NCI-H460 (cell line): ENCODE measurements at places on chromosomes 12 and 14. TPM values are rescaled to one million over a fixed set of nuclear protein-coding genes. Genes with fewer than 3 reads are reported as not detected.
A peak's percentile ranks its signal among the peaks of the same experiment; 100 is the strongest.

The USP44 gene
- 0.09 TPM in 1 of 2 replicates, not detected in the other for total RNA-seq

The NABP2 gene
- total RNA-seq = 66.3 and 72.3 TPM in 2 replicates

The RDH5 gene
- 2.4 and 3.0 TPM in 2 replicates for total RNA-seq

The CAPS2 gene
- total RNA-seq = 12.4 and 15.7 TPM in 2 replicates

The LALBA gene
- not detected in 2 replicates for total RNA-seq

The DEGS2 gene
- 0.54 TPM in 1 of 2 replicates, not detected in the other for total RNA-seq

The ERC1 gene
- 12.5 and 12.7 TPM in 2 replicates for total RNA-seq

DNA sequence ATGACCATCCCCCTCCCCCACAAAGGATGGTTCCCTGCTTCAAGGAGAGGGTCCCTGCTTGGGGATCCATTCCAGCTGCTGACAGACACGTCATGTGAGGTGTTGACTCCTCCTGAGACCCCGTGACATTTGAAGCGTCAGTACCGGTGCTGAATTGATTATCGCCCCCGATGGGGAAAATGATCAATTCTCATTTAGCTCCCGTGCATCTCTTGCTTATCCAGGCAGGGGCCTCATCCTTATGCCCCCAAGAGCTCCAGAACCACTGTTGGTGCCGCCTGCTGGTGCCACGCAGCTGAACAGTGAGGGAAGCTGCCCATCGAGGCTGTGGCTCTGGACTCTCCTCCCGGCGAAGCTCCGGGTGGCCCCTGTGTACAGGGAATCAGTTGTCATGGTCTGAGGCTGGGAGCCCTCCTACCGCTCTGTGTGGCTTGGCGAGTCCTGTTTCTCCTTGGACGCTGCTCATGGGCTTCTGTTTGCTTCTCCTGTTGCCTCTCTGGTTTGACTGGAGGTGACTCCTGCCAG, 4.6 kb downstream of the KIF26A start:
- DNase-seq = no peak

DNA sequence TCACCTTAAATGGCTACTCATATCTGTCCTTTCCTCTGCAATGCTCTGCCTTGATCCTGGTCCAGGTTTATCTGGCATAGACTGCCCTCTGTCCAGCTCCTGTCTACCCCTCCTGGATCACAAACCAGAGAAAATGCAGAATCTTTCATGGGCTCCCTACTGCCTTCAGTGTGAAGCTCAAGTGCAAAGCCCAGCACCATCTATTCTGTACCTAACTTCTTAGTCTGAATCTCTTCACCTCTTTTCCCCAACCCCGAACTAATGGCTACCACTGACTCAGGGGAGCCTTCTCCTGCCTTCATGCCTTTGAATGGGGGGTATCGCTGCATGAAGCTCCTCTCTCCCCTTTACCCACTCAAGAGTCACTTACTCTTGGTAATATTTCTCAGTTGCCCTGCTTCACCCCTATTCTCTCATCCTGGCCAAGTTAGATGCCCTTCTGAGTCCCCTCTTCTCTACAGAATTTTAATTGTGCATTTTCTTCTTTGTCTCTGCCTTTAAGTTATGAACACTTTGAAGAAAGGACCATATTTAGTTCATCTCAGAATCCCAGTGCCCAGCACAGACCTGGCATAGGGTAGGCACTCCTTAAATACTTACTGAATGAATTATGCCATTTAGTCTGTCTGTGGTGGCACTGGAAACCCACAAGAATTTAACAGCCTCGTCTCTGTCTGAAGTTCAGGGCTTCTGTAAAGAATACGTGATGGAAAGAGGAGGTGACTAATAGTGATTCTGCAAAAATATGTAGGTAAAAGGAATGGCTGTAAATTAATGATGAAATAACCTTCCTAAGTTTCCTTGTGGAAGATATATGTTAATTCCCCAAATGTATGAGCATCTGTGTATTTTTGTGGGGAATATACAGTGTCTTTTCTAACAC, 191.3 kb upstream of the AMIGO2 start:
- DNase-seq = peak; percentile 90

- DNase-seq = no peak
These were observed 38.6 kb upstream of the METAP2 start for GRCh38 chr12:95435355-95435754.

- no peak for DNase-seq
These were observed 12.0 kb downstream of the NGDN start for GRCh38 chr14:23481362-23481970.

GRCh38 chr14:22007363-22007762, 333.7 kb upstream of the OR4E1 start:
- no peak for DNase-seq

DNA sequence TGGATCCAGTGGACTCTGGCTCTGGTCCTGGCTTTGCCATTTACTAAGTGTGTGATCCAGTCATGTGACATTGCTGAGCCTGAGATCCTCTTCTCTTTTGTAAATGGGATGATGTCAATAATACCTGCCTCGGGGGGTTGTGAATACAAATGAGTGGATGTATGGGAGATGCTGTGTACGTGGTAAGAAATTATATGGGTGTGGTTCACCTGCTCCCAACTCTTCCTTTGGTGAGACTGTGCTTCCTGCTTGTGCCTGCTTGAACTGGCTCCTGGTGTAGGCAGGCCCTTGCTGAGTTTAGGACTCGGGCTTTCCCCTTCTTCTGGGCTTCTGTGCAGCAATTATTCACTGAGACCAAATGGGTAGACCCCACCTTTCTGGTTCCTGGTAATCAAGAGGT, 189.5 kb upstream of the FRMD6 start:
- no peak for DNase-seq

DNA sequence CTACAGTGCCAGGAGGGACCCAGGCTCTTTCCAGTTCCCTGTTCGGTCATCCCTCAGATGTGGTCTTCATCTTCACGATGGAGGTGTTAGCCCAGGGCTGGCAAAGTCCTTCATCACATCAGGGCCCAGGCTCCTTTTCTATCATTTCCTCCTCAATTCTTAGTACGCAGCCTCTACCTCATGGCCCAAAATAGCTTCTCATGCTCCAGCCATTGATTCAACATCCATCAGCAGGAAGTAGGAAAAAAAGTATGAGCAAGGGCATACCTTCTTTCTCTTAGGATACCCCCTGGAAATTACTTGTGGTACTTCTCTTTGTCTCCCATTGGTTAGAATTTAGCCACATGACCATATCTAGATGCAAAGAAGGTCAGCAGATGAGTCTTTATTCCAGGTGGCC, 12.2 kb upstream of the ZDHHC22 start:
- no peak for DNase-seq

GRCh38 chr12:14416658-14417057, 51.2 kb downstream of the ATF7IP start:
- no peak for DNase-seq

- no peak for DNase-seq
These were observed 5.0 kb upstream of the SLC4A8 start for GRCh38 chr12:51419425-51420193.

- DNase-seq = no peak
These were observed 701 bp downstream of the SPRING1 start for GRCh38 chr12:116736962-116737773.

- no peak for DNase-seq
These were observed 260.8 kb upstream of the CCDC196 start for GRCh38 chr14:66225337-66225736.

DNA sequence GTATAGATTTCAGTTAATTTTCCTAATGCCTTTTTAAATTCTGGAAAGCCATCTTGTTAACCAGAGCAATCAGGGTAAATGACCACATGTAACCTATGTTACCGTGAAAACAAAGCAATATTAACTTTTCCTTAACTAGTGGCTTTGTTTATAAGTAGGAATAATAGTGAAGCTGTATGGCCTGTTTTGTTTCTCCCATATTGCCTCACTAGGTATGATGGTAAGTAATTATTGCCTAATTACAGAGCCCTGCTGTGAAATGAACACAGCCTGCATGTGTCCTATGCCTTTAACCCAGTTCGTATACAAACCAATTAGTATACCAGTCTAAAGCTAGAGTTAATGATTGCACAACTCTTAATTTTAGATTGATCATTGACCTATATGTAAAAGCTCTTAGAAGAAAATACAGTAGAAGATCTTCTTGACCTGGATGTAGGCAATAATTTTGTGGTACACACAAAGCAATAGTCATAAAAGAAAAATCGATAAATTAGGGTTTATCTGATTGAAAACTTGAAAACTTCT, 249.9 kb downstream of the CCDC91 start:
- DNase-seq = no peak

GRCh38 chr12:3627336-3627735, 125.6 kb downstream of the CRACR2A start:
- DNase-seq = no peak

GRCh38 chr14:55805250-55805649, 225.2 kb downstream of the KTN1 start:
- DNase-seq = no peak

GRCh38 chr14:97224016-97224415, 426.8 kb downstream of the VRK1 start:
- no peak for DNase-seq

DNA sequence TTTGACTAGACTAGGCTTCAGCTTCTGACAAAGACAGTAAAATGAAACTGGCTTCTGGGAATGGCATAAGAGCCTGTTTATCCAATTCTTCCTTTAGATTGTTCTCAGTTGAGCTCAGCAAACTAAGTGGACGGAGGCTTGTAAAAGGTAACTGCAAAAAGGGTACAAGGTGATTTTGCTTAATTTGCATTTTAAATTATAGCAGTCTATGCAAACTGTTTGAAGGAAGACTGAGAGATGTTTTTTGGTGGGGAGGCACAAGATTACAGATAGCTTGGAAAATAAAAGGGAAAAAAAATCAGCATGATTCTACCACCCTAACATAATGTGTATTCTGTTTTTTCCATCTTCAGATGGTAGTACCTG, 5.0 kb downstream of the SUSD6 start:
- DNase-seq = no peak

GRCh38 chr14:96098309-96098998, 59.3 kb downstream of the C14orf132 start:
- DNase-seq = peak; percentile 9

GRCh38 chr12:111386885-111387284, 18.0 kb upstream of the PHETA1 start:
- DNase-seq = no peak

DNA sequence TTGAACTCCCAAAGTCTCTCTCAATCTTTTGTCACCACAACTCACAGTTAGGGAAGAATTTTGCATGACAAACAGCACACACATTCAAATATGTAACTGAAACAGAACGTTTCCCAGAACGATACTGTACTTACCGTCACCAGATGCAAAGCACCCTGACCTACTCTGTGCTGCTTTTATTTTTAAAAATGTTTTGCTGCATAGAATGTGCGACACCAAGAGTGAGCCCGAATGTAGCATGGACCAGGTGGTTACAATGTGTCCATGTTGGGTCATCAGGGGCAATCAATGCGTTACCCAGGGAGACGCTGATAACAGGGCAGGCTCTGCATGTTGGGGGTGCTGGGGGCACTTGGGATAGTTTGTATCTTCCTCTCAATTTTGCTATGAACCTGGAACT, 14.6 kb upstream of the EIF5 start:
- DNase-seq = no peak

- DNase-seq = no peak
These were observed 1.7 kb downstream of the CDK17 start for GRCh38 chr12:96398424-96399119.

DNA sequence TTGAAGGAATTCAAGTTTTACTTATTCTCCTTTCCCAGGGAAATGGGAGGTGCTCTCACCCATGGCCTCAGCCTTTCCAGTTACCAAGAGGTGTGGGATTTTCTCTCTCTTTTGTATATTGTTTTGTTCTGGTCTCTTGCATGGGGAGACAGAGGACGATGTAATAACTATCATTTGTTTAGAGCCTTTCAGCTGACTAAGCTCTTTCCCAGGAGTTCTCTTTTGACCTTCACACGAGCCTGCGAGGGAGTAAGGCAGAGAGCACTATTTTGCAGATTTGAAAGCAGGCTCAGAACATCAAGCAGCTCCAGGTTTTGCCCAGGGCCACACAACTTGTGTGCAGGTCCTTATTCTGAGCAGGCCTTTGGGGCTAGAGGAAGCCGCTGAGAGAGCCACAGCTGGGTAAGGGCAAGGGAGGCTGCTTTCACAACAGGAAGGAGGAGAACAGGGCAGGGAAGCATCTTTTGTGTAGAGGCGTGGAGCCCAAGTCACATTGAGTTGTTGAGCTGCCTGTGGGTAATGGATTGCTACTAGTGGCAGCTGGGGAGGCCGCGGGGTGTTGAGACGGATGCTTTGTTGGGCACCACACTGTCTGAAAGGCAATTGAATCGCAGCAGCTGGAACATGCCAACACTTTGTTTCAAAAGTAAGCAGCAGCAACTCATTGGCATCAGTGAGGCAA, 116.2 kb downstream of the PRMT8 start:
- no peak for DNase-seq

DNA sequence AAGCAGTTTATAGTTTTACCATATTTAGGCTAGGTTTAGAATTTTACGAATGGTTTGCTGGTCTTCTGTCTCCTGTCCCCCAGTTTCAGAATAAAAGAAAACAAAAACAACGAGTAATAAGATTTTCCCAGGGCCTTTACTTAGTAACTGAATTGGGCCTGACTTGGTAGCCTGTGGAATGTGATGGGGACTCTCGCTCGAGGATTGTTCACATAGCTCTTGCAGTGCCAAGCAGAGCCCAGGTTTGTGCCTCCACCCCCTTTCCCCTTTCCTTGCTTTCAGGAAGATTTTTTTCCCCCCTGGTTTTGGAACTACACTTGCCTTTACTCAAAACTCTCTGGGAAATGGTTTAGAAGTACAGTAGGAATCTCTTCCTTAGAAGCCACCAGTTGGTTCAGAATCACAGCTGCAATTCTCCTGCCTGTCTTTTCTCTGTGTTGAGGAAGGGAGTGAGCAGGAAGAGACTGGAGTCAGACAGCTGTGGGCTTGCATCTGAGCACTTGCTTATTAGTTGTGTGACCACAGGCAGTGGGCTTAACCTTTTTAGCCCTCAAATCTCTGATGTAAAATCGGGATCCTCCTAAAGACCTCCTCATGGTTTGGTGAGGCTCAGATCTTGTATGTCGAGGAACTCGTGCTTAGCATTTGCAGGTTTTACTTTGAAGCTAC, 501.2 kb downstream of the PCNX1 start:
- no peak for DNase-seq

- DNase-seq = no peak
These were observed 102.2 kb downstream of the WSCD2 start for GRCh38 chr12:108231109-108231905.

DNA sequence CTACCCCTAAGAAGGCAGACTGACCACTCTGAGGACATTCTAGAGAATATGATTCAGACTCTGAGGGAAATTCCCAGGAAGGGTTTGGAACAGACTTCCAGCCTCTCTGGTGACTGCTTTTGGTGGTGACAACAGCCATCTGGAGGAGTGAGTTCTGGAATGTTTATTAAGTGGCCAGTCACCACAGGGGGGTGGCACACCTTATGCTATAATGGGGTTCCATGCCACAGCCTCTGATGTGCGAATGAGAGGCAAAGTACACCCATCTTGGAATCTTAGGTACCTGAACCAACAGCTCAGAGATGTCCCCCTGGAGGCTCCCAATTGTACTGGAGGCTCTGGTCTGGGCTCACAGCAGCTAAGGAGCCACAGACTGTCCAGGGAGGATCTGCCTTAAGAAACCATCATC, 9.5 kb upstream of the TINF2 start:
- no peak for DNase-seq

DNA sequence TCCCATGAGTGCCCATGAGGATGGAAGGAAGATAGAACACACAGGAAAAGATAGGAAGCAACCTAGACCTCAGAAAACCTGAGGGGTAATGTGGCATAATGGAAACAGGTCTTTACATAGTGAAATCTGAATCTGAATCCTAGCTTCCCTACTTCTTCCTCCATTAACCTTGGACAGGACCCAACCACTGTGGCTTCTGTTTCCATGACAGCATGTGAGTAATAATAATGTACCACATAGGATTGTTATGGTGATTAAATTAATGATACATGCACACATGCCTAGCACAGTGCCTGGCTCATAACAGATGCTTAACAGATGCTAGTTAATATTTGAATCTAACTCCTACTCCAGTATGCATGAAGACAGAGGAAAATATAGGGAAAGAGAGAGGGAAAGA, 11.2 kb downstream of the TTC9 start:
- no peak for DNase-seq
